Stimulated activated CD8-positive, alpha-beta memory T cell treated with anti-CD3 and anti-CD28 coated beads, Interleukin-2, amount 100 ng/mL, for 1 hour (primary cell): ENCODE measurements at places on chromosomes 13 and 19.

DNA sequence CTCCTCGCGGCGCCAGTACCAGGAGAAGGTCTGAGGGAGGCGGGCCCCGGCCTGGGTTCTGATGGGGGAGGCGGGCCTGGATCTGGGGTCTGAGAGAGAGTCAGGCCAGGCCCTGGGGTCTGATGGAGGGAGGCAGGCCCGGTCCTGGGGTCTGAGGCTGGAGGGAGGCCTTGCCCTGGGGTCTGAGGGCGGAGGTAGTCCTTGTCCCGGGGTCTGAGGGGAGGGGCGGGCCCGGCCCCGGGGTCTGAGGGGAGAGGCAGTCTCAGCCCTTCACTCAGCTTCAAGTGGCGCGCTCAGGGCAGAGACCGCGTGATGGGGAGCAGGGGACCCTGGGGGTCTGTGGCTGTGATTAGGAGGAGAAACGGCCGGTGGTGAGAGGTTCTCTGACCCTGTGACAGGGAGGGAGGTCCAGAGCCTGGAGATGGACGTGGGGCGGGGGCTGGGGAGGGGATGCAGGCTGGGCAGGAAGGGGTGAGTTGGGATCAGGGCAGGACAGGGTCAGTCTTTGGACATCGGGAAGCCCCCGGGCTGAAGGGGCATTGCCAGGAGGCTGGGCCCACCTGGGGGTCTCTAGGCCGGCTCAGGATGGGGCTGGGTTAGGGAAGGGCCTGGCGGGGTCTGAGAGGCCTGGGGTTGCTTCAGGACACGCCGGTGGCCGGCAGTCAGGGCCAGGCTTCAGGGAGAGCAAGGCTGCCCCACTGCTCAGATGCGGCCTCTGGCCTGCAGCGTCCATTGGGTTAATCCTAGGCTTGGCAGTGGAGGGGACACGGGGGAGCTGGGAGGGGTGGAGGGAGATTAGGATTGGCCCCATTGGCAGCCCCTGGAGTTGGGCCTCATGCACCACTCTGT, 18.7 kb downstream of the HCN2 start:
- DNase-seq = no peak

- no peak for DNase-seq
Measured at GRCh38 chr19:32688311-32688710, 3.3 kb upstream of the NUDT19 start.

- no peak for DNase-seq
Measured at GRCh38 chr13:48316826-48317510, 13.4 kb downstream of the RB1 start.

- DNase-seq = no peak
Measured at GRCh38 chr19:15779756-15780476, 7.5 kb upstream of the OR10H5 start.

GRCh38 chr19:42831221-42832019, 48.1 kb downstream of the PSG1 start:
- no peak for DNase-seq

DNA sequence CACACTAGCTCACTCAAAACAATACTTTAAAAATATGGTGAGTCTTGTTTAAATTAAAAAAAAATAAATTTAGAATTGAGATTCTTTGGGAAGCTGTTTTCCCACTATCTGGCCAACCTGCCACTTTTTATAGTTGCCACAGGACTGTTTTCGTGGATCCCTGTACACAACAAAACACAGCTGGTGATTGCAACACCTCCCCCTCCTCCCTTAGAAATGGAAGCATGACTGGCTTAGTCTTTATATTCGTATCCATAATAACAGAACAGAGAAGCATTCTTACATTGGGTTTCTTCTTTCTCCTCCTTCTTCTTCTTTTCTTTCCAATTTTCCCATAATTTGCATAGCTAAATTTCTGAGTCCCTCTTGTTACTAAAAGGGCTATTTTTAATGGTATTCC, 79.5 kb upstream of the GJB6 start:
- DNase-seq = no peak

DNA sequence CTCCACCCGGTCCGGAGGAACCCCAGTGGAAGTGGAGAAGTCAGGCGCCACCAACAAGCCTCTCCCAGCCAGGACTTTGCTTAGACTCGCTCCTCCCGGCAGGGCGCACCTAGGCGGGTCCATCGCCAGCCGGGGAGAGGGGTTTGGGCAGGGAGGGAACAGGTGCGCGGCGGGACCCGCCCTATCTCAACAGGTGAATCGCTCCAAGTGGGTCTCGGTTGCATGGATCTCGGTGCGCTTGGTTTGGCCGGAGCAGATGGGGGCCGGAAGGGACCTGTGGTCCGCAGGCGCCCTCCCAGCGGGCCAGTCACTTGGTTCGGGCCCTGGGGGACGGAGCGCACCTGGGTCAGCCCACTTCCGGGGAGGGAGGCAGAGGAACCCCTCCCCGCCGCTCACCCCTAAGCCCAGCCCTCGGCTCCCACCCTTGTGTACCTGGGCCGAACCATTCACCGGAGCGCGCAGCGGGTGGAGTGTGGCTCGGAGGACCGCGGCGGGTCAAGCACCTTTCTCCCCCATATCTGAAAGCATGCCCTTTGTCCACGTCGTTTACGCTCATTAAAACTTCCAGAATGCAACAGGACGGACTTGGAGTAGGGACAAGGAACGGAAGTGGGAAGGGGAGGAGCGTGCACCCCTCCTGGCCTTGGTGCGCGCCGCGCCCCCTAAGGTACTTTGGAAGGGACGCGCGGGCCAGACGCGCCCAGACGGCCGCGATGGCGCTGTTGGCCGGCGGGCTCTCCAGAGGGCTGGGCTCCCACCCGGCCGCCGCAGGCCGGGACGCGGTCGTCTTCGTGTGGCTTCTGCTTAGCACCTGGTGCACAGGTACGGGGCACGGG, at the start of gene LSR:
LSR (plus strand) TSS at position 693 of the 836 bp plus-strand sequence; CDS start at position 714, 21 bp downstream.
- DNase-seq = peak; percentile 70

GRCh38 chr13:48656608-48657007, 2.9 kb downstream of the CYSLTR2 start:
- DNase-seq = no peak

- no peak for DNase-seq
Measured at GRCh38 chr13:32426990-32427851, 709 bp downstream of the N4BP2L1 start.

- DNase-seq = no peak
Measured at GRCh38 chr13:102838982-102839381, 6.8 kb upstream of the ERCC5 start.

DNA sequence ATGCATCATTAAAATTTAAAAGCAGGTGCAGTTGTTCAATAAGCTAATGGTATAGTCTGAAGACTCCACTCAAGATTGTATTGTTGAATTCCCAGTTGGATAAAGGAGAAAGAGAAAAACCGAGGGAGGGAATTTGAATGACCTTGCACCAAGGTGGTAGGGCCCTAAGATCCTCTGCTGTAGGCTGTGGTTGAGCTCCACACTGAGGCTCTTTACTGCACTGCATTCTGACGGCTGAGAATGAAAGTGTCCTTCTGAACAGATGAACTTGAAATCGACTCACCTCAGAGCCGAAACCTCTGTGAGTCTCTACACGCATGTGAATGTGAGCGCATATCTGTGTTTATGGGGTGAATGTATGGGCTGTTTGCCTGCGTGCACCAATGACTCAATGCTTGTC, 388.9 kb upstream of the DACH1 start:
- DNase-seq = no peak

DNA sequence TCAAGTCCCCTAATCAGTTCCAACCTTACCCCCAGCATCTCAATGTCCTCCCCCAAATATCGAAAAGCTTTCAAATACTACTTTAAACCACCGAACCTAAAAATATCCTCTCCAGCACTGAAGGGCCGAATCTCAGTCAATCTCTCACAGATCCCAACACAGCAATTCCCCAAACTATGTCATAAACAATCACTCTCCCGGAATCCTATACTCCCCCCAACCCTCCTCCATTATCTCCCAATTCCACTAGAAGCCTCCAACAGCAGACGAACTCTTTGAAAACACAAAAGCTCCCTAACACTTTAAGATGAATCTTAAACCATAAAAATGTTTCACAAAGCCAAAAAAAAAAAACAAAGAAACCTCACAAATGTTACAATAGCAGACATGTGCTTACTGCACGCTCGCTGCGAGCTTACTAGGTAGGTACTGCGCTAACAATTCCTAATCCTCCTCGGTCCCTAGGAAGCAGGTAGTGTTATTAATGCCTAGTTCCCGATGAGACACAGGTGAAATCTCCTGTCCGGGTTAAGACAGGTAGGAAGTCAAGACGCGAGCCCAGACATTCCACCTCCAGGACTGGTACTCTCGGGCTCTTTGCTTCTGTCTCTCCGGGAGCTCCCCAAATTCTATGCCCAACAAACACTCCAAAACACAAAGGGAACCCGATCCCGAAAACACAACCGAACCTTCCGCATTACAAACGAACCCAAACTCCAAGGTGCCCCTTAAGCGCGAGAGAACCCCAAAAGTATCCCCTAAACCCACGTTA, 14.2 kb downstream of the FBXO46 start:
- no peak for DNase-seq

GRCh38 chr13:111547726-111548273, 227.4 kb downstream of the TEX29 start:
- DNase-seq = no peak

- no peak for DNase-seq
Measured at GRCh38 chr13:41812851-41813250, 148.1 kb downstream of the VWA8 start.

DNA sequence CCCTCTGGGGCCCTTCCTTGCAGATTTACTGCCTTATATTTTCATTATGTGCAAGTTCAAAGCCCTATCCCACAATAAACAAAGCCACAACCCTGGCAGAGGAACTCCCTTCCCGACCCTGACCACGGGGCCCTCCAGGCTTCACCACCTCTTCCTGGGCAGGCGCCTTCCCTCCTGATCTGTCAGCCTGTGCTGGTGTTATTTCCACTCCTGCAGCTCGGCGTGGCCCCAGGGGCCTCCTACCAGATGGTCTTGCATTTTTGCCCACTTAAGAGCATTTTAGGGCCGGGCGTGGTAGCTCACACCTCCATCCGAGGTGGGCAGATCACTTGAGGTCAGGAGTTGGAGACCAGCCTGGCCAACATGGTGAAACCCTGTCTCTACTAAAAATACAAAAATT, 22.8 kb downstream of the SLC15A1 start:
- DNase-seq = no peak

DNA sequence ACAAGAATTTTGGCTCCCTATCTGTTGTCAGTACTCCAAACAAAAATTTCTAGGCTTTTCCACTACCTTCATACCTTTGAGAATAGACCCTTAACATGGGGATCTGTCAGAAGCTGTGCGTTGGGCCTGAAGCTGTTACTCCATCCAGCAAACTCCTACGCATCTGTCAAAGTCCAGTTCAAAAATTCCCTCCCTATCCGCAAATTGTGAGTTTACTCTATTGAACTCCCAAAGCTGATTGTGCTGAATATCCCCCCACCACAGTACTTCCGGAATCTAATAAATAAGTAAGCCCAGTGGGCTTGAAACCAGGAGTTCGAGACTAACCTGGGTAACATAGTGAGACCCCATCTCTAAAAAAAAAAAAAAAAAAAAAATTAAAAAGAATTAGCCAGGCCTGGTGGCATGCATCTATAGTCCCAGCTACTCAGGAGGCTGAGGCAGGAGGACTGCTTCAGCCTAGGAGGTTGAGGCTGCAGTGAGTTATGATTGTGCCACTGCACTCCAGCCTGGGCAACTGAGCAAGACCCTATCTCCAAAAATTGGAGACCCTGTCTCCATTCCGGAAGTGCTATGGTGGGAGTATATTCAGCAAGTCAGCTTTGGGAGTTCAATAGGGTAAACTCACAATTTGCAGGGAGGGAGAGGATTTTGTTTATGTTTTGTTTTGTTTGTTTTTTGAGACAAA, 930 bp upstream of the FBN3 start:
- DNase-seq = no peak

DNA sequence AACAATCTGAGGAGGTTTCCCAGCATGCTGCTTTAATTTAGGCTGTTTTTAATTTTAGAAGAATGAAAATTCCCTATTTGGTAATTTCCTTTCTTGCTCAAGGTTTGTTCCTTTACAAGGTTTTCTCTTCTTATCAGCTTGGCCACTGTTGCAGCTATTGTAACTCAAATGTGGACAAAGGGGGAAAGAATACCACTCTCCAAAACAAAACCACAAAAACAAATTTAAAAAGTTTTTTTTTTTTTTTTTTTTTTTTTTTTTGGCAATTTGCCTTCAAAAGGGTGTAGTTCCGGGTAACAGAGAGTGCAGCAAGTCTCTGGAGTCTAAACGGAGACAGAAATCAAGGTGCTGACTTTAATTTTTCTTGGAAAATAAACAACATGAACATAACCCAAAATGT, 306.4 kb upstream of the ARGLU1 start:
- DNase-seq = no peak
